ENCODE measurements at places on chromosomes 1 and 21.

- no peak for DNase-seq
These were observed 263.1 kb upstream of the CHRM3 start for GRCh38 chr1:239123260-239123659.

DNA sequence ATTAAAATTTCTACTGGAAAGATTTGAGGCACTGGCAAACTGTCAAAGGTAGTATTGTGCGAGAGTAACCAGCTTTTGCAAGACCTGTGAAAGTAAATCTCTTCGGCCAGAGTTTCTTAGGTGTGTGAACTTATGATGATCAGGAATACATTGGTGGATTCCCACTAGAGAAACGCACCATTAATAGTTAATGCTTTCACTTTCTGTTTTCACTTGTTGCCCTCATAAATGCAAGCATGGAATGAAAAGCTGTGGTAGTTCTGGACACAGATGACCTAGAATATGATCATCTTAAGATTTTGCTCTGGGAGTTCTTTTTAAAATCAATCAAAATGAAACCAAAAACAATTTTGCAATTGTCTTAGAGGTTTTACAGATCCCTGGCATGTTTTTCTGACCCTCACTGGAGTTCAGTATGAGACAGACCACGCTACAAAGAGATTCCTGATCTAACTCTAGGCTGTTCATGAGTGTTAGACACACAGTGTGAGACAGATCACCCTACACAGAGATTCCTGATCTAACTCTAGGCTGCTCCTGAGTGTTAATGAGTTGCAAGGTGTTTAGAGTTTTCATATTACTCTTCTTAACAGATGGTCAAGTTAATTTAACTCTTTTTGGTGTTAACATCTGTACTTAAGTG lies 98.8 kb downstream of the SDCCAG8 start:
- no peak for DNase-seq

- DNase-seq = no peak
These were observed 52.0 kb downstream of the ECE1 start for GRCh38 chr1:21238141-21238800.

DNA sequence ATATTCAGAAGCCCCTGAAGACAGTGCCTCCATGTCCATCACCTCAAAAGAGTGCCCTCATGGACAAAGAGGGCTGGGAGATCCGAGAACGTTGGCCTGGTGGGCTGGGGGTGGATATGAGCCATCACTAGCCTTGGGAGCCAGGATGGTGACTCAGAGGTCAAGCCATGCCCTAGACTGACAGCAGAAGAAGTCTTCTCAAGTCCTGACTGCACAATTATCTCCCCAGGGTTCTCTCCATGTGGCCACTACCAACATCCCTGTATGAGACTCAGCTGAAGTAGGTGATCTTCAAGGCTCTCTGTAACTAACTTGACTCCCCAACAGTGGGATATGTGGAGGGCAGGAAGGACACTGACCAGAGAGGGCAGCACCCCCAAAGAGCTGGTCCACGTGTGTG lies 7.1 kb upstream of the USF1 start:
- no peak for DNase-seq

Data from suprapubic skin (tissue), 4 donors.